ENCODE measurements at places on chromosomes 4 and X.
A peak's percentile ranks its signal among the peaks of the same experiment; 100 is the strongest.

GRCh38 chr4:158162631-158163030 lies 10.2 kb downstream of the GASK1B start:
- no peak for DNase-seq

DNA sequence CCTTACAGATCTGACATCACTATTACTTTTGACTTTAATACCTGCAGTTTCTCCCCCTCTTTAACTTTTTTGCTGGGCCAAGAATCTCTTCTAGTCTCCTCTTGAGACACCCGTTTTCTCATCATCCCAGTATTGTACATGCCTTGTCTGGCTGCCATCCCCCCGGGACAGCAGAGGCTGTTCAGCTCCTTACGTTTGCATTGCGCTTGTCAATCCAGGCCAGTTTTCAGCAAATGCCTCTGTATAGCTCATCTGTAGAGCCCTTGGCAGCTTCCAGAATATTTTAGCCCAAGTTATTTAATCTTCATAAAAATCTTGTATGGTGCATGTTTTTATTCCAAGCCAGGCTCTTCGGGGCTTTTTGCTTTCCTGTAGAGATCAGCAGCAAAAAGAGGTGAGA lies 22.3 kb upstream of the HOPX start:
- DNase-seq = no peak

- DNase-seq = peak; percentile 38
Measured at GRCh38 chr4:100450449-100450848, 67.4 kb downstream of the EMCN start.

- no peak for DNase-seq
Measured at GRCh38 chr4:189232274-189232673, 708.4 kb upstream of the FRG1 start.

- no peak for DNase-seq
Measured at GRCh38 chr4:184860018-184860779, 34.4 kb upstream of the ACSL1 start.
